Stimulated activated CD8-positive, alpha-beta memory T cell treated with anti-CD3 and anti-CD28 coated beads, Interleukin-4, amount 100 ng/mL, for 4 hours (primary cell): ENCODE measurements at places on chromosomes 6 and 20.

DNA sequence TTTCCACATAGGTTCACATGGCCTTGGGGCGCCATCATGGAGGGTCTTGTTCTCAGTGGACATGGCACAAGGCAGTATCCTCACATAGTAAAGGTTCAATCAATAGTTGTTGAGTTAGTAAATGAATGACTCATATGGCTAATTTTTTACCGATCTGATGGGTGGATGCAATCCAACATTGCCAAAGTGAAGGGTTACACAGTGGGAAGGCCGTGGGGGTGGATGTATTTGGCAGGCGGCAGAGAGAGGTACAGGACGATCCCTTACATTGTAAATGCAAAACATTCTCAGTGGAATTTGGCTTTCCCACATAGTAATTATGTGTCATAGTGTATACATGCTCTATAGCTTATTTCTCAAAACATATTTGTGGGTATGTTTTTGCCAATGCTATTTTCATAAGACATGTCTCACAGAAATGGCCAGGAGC is 21.0 kb upstream of the PDE7B start:
- no peak for DNase-seq

- no peak for DNase-seq
These were observed 74.7 kb upstream of the RUNX2 start for GRCh38 chr6:45253453-45253852.

GRCh38 chr6:157659536-157660271 is 163.3 kb upstream of the SNX9 start:
- DNase-seq = no peak

DNA sequence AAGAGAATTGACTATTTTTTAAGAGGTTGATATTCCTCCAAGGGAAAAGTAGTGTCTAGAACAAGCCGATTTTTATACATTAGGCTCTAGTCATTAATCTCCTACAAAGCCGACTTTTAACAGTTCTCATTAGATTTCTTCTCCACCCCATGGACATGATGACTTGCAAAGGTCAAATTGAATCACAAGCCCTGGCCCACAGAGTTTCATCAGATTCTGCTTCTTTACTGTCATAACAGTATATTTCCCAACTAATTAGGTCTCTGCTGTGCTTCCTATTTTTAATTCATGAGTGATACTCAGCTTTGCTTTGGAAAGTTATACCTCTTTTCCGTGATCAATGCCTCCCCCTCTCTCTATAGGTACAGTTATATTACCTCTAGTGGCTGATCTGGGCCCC is 90.6 kb upstream of the ADGRB3 start:
- no peak for DNase-seq

DNA sequence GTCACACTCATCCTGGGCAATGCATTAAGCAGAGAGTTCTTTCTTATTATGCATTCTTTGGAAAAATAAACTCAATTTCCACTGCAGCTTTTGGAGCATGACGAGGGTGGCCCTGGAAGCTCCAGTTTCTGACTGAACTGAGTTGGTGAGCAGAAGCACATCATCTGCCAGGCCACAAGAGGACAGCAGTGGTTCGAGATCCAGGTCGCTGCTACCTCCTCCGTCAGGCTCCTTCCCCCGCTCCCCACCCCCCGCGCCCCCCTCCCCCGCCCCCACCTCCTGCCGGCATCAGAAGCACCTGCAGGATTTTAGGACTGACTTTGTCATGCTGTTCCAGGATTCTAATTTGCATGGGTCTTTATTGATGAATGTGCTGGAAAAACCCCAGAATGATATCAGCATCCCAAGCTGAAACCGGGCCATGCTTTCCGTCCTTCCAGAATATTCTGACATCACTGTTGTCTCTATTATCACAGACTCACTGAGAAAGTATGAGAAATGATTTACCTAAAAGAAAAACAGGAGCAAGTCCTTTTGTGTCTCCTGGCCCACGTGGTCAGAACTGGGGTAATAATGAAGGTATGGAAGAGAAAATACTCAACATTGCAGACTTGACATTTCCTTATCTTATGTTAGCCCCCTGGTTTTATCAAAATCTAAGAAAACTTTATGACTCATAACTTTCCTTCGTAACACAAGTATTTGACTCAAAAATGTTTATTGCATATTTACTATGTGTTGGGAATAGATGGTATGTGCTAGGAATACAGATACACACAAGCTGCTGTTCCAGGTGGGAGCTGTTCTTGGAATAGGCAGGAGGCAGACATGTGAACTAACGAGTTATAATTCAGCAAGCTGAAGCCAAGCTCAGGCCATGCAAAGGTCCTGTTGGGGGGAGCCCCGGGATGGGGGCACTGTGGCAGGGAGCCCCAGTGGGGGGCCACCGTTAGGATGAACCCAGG is 220.2 kb upstream of the EXOC2 start:
- DNase-seq = no peak

DNA sequence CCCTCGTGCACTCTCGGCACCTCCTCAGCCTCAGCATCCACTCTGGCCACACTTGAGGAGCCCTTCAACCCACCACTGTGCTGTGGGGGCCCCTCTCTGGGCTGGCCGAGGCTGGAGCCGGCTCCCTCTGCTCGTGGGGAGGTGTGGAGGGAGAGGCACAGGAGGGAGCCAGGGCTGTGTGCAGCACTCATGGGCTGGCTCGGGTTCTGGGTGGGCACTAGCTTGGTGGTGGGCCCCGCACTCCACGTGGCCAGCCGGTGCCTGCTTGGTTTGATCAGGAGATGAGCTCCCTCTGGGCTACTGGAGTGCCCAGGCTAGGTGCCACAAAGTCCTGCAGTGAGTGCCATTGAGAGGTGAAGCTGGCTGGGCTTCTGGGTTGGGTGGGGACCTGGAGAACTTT is 949.4 kb upstream of the GJE1 start:
- no peak for DNase-seq
